Choroid plexus epithelial cell (primary cell): ENCODE measurements at places on chromosomes 5 and 9.

DNA sequence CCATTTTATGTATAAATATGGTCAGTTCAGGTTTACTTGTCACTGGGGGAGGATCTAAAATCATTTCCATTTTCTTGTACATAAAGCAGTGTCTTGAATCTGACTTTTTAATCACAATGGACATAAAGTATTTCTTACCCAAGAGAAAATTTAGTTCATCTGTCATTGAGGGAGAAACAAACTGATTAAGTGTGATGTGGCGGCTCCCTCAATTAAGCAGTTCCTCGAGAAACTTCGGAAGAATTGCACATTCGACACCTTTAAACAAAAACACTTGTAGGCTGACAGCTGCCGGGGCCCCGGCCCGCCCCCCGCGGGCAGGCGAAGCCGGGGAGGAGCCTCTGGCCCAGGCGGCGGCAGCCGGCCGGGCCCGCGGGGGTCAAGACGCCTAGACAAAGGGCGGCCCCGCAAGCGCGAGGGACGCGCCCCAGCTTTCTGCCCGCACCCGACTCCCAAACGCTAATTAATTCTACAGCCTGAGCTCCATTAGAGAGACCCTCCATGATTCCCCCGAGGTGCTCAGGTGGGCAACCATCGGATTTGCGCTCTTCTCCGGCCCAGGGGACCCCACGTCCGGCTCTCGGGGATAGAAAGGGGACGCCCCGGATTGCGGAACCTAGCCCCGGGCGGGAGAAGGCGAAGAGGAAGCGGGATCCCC, 750 bp downstream of the TRIM36 start:
- peak; percentile 4 for DNase-seq

DNA sequence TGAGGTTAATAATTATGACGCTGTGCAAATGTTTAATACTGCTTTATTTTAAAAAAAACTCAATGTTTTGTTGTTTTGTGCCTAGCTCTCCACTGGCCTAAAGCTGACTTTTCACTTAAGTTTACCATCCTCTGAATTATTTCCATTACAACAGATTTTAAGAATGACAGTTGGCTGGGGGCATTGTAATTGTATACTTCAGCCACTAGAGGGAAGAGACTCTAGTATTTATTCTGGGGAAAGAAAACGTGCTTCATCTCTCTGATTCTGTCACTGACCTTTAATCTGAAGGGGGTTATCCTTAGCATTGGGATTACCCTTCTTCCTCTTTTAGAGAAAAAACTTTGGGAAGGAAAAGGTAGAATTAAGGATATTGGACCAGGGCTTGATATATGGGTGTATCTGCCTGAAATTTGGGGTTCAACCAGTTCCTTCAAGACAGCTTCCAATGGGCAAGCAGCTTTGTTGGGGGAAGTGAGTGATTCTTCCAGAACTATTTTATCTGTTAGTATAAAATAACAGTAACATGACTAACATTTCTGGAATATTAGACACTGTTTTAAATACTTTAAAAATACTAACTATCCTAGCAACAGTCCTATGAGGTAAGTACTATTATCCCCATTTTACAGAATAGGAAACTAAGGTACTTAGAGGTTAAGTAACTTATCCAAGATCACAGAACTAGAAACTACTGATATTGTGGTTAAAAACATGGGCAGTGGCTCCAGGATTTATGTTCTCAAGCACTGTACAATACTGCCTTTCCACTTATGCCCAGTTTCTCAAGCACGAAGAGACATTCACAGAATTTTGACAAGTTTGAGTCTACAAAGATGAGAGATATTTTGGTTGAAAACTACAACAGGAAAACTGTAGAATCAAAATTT, 208.4 kb downstream of the CD180 start:
- DNase-seq, result peak; percentile 57

DNA sequence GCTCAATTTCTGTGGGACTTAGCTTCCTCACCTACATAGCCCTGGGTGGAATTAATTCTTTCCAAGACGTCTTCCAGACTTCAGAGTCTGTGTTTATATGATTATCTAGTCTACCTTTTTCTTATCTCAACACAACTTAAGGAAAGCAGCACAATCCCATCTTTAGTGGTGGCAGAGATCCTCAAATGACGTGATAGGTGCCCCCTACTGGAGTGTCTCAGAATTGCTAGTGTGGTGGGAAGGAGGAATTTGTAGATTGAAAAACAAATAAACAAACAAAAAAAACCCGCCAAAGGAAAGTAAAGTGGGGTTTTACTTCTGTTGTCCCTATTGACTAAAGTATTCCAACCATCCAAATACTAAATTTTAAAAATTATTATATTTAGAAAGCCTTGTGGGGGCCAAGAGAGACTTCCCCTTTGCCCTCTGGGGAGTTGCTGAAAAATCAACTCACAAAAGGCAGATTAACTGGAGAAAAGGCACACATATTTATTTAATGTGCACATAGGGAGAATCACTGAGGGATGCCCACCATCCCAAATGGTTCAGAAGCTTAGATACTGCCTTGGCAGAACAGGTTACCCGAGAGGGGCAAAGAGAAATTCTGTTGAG, 283.3 kb downstream of the TMEM167A start:
- peak; percentile 47 for DNase-seq

- DNase-seq, result no peak
Measured at GRCh38 chr5:160685695-160686094, 166.3 kb downstream of the ATP10B start.

- peak; percentile 38 for DNase-seq
Measured at GRCh38 chr5:135269931-135270421, 129.1 kb downstream of the MACROH2A1 start.

DNA sequence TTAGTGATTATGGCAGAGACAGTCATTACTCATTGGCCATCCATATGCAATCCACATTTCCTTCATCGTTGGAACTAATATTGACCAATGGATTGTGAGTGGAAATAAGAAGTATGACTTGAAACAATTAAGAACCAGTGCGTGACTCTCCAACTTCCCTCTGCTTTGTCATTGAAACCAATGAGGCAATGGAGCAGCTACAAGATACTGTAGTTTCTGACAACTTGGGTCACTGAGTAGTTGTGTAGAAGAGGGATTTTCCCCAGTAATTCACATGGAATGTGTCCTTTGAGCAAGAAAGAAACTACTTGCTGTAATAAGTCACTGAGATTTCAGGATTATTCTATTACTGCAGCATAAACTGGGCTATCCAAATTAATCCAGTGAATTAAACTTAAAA, 785.3 kb upstream of the RIOK2 start:
- DNase-seq, result no peak

DNA sequence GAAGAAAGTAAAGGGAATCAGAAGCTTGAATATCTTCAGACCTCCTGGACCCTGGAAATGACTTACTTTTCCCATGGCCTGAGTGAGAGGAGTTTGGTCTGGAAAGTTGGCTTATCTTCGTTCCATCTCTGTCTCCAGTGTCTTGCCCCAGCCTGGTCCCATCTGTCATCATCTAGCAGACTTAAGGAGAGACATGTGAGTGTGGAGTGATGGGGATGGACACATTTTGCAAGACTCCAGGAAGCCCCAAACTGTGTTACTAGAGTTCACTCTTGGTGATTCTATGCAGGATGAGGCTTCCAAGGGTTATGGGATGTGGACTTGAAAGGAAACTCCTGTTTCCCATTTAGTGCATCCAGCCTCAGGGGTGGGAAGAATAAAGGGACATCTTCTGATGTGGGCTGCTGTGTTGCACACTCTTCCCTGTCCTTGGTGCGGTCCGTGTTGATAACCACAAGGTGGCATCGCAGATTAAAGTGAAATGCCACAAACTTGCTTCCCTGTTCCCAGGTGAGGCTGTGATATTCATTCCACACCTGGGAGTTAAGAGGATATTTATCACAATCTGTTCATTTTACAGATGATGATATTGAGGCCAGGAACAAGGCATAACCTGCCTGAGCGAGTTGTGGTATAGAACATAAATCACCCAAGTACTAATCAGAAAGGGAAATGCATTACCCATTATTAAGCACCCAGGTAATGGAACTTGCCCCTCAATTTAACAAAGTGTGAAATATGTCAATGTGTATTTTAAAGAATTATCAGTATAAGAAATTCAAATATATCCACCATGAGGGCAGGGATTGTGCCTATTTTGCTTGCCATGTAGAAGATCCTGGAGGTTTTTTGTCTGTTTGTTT, 269.9 kb upstream of the PAPPA start:
- DNase-seq, result peak; percentile 81

GRCh38 chr5:95969055-95969454, 7.4 kb upstream of the ELL2 start:
- DNase-seq, result no peak

DNA sequence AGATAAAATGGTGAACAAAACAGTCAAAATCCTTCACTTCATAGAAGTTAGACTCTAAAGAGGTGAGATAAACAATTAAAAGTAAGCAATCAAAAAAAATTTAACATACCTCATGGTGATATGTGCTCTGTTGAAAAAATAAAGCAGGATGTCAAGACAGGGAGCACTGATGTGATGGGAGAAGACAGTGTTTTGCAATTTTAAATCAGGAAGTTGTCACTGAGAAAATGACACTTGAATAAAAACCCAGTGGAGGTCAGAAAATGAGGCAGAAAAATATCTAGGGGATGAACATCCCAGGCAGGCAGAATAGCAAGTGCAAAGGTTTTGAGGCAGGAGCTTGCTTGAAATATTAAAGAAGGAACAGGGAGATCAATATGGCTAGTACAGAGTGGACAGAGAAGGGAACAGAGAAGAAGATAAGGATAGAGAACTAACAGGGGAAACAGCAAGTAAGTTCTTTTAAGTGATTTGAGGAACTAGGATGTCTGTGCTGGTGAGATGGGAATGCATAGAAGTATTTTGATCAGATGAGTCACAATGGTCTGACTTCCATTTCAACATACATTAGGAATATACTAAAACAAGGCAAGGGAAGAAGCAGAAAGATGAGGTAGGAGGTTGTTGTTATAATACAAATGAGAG, 130.4 kb downstream of the CHSY3 start:
- DNase-seq, result peak; percentile 74

DNA sequence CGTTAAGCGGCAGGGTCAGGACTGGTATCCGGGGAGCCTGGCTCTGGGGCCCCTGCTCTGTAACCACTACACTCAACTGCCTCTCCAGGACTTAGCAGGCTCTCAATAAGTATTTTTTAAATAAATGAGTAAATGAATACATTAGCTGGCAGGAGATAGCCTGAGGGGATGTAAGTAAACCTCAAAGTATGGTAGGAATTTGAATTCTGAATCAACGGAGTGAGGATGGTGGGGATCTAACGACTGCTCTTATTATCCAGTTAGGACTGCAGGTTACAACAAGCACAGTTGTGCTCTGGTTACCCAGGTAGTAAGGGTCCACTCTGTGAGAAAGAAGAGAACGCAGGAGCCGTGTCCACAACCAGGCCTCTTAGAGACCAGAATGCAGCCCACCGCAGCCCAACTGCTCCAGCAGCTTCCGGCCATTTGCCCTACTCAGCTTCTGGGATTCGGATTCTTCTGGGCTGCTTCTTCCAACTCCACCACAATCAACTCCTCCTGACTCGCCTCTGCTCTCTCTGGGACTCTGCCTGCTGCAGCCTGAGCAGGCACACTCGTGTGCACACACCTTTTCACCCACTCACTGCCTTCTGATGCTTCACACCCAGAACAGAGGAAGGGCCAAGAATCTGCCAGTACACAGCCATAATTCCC, 52.6 kb downstream of the MED27 start:
- DNase-seq, result peak; percentile 67

DNA sequence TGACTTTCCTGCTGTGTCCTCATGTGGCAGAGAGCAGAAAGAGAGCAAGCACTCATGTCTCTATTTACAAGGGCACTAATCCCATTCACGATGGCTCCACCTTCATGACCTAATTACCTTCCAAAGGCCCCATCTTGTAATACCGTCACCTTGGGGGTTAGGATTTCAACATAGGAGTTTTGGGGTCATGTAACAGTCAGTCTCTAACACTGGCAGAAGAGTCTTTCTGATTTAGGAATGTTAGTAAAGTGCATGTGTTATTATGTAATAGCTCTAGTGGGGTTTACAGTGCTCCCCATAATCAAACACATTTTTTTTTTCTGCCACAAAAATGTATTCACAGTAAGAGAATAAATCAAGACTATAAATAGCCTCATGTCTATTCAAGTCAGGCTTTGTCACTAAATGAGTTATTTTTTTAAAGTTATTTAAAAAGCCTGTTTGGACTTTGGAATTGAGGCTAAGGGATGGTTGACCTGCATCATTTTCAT, 19.1 kb downstream of the GALNT10 start:
- no peak for DNase-seq
